ENCODE measurements at places on chromosomes 3 and 15.

DNA sequence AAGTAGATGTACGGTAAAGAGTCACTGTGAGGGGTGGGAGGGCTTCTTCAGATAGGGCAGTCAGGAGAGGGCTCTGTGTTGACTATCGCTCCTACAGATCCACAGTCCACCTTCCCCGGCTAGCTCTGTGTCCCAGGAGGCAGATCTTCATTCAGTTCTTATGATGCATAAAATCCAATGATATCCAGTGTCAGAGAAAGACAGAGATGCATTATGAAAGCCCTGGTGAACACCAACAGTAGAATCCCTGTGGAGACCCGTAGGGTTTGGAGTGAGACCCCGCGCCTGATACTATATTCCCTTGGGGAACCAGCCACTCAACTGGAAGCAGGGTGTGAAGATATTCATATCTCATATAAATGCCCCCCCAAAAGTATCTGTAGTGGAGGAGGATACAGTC lies 119.8 kb upstream of the SLCO3A1 start:
- DNase-seq = no peak

DNA sequence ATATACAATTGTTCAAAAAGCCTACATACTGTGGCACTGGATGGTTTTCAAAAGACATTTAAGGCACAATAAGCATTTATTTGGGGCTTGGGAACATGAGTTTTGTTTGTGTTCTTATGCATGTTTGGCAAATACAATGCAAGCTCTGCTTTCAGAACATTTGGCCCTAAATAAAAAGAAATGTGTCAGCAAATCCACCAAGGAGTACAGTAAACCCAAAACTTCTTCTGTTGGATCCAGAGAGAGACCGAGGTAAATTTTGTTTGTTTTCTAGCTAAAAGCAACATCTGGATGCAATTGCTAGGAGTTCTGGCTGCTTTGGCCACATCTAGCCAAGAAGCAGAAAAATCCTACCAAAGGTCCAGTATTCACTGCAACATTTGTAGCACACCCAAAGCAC lies 168.8 kb downstream of the DCLK3 start:
- DNase-seq = no peak

- DNase-seq = no peak
These were observed 106.9 kb upstream of the UBP1 start for GRCh38 chr3:33547101-33547500.

DNA sequence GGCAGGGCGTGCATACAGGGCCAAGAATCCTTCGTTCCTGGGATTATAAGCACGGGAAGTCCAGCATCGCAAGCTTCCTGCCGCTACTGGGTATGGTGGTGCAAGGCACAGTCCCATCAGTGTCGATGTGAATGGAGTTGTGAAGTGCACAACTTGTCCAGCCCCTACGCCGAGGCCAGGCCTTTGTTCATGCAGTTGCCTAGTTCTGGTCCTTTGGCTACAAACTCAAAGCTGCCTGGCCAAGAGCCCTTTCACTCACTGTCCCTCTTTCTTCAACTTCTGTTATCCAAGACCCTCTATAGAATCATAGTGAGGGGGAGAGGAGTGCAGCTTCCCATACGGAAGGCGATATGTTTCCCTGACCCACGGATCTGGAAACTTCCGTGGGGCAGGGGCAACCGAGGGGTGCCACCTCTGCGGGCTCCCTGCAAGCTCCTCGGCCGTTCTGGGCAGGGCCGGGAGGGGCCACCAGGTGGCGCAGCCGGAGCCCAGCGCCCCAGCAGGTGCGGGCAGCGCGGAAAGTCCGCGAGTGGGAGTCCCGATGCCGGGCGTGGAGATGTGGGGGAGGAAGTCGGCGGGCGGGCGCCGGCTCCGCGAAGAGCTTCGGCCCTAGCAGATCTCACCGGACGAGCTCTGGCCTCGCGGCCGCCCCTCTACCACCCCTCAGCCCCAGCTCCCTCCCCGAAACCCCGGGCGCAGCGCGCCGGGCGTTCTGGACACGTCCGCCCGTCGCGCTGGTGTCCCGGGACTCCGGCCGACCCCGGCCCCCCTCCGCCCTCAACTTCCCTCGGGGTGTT lies 693 bp downstream of the RASGRP1 start:
- peak; percentile 82 for DNase-seq

DNA sequence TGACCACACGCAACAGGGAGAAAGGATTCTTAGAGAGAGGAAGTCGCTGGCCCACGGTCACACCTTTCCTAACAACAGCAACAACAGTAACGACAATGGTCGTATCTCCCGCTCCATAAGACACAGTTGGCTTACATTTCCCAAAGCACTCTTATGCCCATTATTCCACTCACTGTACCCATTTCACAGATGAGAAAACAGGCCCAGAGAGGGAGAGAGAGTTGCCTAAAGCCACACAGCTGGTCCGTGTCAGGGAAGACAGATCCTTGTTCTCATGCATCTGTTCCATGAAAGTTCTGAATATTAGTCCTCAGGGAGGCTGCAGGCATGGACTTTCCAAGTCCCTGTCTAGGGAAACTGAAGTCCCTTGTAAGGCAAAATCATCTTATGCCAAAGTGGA lies 42.0 kb upstream of the ATP2B2 start:
- no peak for DNase-seq

- peak; percentile 60 for DNase-seq
These were observed 18.7 kb downstream of the AP3S2 start for GRCh38 chr15:89874926-89875564.

GRCh38 chr15:32659340-32660155 lies 18.0 kb downstream of the SCG5 start:
- no peak for DNase-seq

- DNase-seq = no peak
These were observed 36.2 kb downstream of the UMPS start for GRCh38 chr3:124766113-124767095.

GRCh38 chr15:63456258-63456657 lies 48.1 kb upstream of the USP3 start:
- DNase-seq = no peak

- no peak for DNase-seq
These were observed 228.9 kb upstream of the FEZF2 start for GRCh38 chr3:62602129-62602770.

- DNase-seq = no peak
These were observed 3.4 kb upstream of the ZBED2 start for GRCh38 chr3:111598552-111598951.

DNA sequence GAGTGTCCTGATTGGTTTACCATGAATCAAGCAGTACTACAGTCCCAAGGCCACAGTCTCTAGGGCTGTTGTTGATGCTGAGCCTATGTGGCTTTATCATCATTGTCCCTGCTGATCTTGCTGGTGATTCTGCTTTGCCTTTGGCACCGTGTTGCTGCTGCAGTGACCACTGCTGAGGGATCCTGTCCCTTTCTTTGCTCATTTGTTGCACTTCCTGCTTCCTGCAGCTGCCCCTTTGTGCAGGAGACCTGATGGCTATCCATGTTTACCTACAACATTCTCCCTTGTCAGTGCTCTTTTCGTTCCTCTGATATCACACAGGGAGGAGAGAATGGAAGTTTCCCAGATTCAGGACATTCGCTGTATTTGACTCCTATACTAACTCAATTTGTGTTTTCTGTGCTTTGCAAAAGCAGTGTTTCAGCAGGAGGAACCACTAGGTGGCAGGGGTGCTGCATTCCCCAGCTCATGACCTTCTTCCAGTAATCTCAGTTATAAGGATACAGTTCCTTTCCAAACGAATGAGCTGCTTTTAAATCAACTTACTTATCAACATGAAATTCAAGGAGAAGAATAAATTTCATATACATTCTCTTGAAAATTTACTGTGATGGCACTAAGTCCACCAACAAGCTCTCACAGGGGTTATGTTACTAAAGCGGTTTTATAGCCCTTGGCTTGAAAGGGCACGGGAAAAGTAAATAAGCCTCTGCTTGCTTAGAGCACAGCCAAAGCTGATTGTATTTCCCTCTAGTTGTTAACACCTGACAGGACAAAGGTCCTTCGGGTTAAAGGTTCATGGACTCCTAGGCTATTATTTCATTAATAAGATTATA lies 9.7 kb upstream of the THUMPD3 start:
- DNase-seq = no peak

- no peak for DNase-seq
These were observed 6.7 kb upstream of the ALCAM start for GRCh38 chr3:105360003-105360402.

DNA sequence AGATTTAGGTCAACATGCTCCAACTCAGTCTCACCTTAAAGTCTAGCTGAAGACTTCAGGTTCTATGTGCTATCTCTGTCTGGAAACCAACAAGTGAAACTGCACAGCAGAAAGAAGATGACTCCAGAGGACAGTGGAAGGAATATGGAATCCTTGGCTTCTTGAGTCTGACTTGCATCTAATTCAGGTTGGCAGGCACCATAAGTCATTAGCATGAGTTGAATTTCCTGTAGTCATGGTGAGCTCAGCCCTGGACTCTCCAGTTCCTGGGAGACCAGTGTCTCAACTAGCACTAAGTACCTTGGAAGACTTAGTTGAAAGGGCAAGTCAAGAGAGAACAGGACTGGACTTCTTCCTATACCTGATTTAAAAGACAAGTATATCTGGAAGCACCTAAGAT lies 129.7 kb downstream of the DTWD1 start:
- DNase-seq = no peak

- no peak for DNase-seq
These were observed 40.9 kb upstream of the PCSK6 start for GRCh38 chr15:101530224-101530958.

DNA sequence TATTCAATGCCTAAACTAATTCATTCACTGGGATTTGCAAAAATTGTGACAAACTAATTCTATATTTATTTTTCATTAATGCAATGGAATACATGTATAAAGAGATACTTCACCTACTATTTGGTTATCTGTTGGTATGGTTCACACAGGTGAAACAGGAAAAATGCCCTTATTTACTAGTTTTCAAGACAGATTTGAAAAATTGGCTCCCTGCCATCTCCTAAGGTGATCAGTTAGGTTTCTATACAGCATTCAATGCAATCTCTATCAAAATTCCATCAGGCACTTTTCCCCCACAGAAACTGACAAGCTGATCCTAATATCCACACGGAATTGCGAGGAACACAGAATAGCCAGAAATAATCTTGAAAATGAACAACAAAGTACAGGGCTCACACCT lies 101.1 kb downstream of the DLG1 start:
- no peak for DNase-seq

- DNase-seq = no peak
These were observed 595.8 kb upstream of the NR2F2 start for GRCh38 chr15:95734422-95735316.

DNA sequence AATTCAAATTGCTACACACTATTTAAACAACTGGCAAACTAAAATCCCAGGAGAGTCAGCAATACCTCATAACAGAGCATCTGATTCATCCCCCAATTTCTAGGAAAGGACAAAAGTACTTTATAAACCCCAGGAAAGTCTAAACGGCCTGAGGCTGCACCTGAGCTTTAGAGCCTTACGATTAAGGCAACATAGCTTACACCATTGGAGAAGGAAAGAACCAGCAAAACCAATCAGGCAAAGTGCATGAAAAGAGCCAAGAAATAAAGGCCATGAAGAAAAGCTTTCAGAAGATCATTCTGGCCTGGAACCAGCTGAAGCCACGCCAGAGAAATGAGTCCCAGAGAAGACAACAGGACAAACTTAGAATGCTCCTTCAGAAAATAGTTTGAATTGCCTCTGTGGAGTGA lies 48.1 kb downstream of the PTPN9 start:
- DNase-seq = no peak

DNA sequence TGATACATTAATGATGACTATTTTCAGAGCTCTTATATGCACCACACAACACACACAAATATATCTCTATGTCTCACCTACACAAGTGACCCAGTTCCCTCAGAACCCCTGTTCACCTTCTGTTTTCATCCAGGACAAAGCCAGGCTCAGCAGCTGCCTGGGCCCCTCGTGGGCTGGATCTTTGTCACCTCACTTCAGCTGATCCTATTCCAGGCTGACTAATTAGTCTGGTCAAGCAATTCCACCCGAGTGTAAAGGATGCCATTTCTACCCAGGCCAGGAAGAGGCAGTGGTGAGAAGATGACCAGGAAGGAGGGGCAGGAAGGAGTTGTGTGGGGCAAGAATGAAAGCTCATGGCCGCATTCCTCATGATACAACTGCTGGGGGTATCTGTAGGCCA lies 62.3 kb downstream of the DHX30 start:
- DNase-seq = no peak

GRCh38 chr15:86001200-86001599 lies 78.5 kb upstream of the AGBL1 start:
- no peak for DNase-seq

DNA sequence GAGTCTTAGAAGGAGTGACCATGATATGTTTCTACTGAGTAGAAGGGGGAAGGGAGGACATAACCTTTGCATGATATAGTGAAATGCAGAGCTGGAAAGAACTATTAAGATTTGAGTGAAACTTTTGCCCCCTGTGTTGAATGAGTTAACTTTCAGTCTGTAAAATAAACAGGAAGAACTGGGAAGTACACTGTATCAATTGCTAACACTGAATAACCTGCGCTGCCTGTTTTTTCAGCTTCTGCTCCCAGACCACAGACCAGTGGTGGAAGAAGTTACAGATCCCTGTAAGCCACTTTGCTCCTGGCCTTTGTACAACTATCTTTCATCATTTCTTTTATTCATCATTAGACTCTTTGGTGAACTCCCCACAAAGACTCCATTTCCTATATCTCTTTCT lies 3.6 kb upstream of the LRCH3 start:
- no peak for DNase-seq

GRCh38 chr3:167754049-167754448 lies 18.5 kb downstream of the SERPINI1 start:
- no peak for DNase-seq

GRCh38 chr3:101902041-101902440 lies 52.7 kb downstream of the NFKBIZ start:
- DNase-seq = no peak

DNA sequence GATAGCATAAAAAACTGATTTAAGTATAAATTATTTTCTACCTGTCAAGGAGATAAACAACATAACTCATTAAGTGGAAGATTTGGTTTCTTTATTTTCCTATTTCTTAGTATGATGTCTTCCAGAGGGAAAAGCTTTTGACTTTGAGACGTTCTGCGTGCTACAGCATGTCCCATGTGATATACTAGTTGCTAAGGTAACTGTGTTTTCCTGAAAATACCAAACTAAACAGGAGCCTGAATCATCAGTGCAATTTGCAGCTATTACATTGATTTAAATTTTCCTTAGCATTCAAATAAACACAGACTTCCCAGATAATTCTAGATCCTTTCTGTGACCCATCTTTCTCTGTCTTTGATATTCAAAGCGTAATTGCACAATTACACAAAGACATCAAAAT lies 117.7 kb upstream of the P2RY1 start:
- no peak for DNase-seq

GRCh38 chr15:64681424-64682024 lies 93.9 kb downstream of the RBPMS2 start:
- DNase-seq = no peak

All from activated T-helper 1 cell treated with anti-CD3 and anti-CD28 coated beads, Interleukin-2, amount 50 U/mL, for 16 hours (primary cell).